ENCODE measurements at places on chromosomes 6 and 20.

DNA sequence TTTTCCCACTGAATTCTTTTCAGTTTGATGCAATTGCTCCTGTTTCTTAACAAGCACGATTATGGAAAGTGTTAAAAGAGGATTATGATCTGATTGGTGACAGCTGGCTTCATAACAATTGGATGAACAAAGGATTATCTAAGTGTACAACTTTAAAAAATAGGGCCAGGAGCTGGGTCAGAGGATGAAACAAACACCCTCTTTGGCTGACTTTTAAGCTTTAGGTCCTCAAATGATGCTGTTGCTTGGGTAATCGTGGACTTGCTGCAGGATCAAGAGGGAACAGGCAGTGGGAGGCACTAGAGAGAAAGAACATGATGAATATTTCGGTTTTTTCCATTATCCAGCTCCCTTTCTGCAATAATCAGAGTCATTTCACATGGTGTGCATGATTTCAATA lies 35.5 kb upstream of the TMX4 start:
- no peak for DNase-seq
- H3K27me3 ChIP-seq: no peaks in the 10 kb centered on the region
- H3K4me3 ChIP-seq: no peak overlapping the region
- no peaks in the 10 kb centered on the region for H3K36me3 ChIP-seq
- H3K4me1 ChIP-seq: no peaks in the 10 kb centered on the region

- H3K4me3 ChIP-seq: no peak overlapping the region
- no peaks in the 10 kb centered on the region for H3K4me1 ChIP-seq
- DNase-seq: no peak
- H3K36me3 ChIP-seq: no peaks in the 10 kb centered on the region
- H3K27me3 ChIP-seq: no peaks in the 10 kb centered on the region
- H3K27ac ChIP-seq: no peak overlapping the region
Observed at GRCh38 chr6:90203672-90204071, 93.0 kb downstream of the BACH2 start.

DNA sequence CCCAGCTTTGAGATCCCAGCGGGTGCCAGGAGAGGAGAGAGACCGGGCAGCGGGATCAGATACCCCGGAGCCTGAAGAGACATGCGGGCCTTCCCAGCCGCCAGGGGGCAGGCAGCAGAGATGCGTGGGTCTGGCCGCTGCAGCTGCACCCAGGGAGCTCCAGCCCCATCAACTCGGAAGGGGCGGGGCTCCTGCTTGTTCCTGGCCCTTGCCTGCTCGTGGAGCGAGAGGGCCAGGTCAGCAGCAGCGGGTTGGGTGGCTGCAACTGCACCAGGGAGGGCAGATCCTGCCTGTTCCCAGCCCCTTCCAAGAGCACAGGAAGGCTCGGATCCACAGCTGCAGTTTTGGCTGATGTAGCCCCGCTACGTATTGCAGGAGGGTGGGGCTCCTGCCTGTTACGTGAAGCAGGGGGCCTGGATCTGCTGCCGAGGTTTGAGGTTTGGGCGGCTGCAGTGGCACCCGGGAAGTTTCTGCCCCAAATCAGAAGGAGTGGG lies 532.8 kb downstream of the RFPL4B start:
- no peak overlapping the region for H3K27ac ChIP-seq
- no peaks in the 10 kb centered on the region for H3K27me3 ChIP-seq

DNA sequence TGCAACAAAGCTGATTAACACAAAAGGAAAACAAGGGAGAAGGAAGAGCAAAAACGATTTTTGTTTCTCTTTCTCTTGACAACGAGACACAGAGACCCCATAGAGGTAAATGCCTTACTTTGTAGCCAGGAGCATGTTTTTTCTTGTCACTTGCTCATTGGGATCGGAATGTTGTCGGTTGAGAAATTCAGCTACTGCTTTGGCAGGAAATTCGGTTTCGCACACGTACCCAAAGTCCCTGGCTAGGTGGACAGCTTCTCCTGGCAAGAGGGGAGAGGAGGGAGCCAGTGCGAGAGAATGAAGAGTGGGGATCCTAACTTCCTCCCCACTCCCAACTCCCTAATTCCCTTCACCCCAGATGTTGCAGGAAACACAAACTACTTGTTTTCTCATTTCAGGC lies 14.5 kb downstream of the TFAP2A start:
- no peaks in the 10 kb centered on the region for H3K4me1 ChIP-seq
- H3K36me3 ChIP-seq: no peaks in the 10 kb centered on the region
- H3K27ac ChIP-seq: no peak overlapping the region
- DNase-seq: no peak
- no peak overlapping the region for H3K4me3 ChIP-seq

GRCh38 chr6:164045082-164045481 lies 630.6 kb downstream of the QKI start:
- no peaks in the 10 kb centered on the region for H3K4me1 ChIP-seq
- H3K4me3 ChIP-seq: no peak overlapping the region
- H3K27me3 ChIP-seq: no peaks in the 10 kb centered on the region
- no peak for DNase-seq
- H3K36me3 ChIP-seq: no peaks in the 10 kb centered on the region
- no peak overlapping the region for H3K27ac ChIP-seq

DNA sequence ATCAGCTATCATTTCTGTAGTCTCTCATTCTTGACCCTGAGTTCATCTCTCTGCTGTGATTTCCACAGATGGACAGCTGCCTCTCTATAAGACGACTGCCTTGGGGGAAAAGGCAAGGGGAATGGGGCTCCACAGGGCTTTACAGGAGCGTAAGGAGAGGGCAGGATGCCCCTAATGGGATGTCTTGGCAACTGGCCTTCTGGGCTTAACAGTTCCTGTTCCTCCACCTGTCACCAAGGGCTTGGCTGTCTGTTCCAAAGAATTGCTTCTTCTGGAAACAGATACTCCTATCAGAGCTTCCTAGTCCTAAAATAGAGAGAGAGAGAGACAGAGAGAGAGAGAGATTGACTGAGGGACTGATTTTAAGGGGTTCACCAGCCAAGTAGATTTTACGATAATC lies 181.9 kb downstream of the TMEM200A start:
- no peak for DNase-seq
- no peaks in the 10 kb centered on the region for H3K36me3 ChIP-seq
- H3K27me3 ChIP-seq: no peaks in the 10 kb centered on the region
- no peak overlapping the region for H3K4me3 ChIP-seq
- no peak overlapping the region for H3K27ac ChIP-seq

- no peak overlapping the region for H3K27ac ChIP-seq
- H3K36me3 ChIP-seq: no peaks in the 10 kb centered on the region
- DNase-seq: no peak
- H3K4me3 ChIP-seq: no peak overlapping the region
Observed at GRCh38 chr6:38860041-38860440, 144.9 kb downstream of the DNAH8 start.

DNA sequence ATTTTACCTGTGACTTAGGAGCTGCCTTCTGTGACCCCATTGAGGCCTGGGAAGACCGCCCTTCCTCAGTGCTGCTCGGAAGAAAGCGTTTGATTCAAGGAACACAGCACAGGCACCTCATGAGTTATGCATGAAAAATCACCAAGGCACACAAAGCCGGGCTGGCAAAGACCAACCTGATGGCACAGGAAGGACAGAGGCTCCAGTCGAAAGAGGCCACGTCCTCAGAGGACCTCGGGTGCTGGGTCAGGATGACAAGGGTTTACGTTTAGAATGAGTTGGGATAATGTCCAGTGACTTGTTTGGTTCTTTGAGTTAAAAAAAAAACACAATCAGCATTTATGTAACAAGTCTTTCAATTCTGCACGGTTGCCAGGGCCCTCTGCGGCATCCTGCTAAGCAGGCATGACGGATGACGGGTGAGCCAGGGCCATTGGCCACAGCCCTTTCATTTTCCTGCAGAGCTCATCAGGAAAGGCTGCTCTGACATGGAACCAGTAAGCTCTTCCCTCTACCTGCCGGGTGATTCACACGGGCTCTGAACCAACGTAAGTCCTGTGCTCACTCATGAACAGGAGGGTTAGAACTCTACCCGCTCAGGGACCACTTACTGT lies 112.8 kb downstream of the DACT2 start:
- no peaks in the 10 kb centered on the region for H3K27me3 ChIP-seq
- H3K27ac ChIP-seq: no peak overlapping the region
- H3K4me3 ChIP-seq: no peak overlapping the region
- H3K4me1 ChIP-seq: no peaks in the 10 kb centered on the region
- no peaks in the 10 kb centered on the region for H3K36me3 ChIP-seq
- peak; percentile 30 for DNase-seq

DNA sequence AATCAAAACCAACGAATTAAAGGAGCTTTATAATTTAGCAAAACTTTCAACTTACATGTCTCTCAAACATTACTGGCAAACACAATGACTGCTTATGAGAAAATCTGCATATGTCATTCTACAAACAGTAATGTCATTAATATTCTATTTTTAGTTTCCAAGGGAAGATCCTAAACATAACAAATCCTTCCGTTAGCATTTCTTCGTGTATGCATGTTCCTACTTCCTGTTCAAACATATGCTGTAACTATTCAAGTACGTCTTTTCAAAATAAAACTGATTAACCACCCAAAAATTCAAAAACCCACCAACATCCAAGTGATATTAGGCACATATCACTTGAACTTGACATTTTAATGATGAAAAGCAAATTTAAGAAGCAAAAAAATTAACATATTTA lies 131.3 kb downstream of the HACE1 start:
- DNase-seq: no peak
- no peak overlapping the region for H3K27ac ChIP-seq
- H3K27me3 ChIP-seq: no peaks in the 10 kb centered on the region
- no peaks in the 10 kb centered on the region for H3K4me1 ChIP-seq

DNA sequence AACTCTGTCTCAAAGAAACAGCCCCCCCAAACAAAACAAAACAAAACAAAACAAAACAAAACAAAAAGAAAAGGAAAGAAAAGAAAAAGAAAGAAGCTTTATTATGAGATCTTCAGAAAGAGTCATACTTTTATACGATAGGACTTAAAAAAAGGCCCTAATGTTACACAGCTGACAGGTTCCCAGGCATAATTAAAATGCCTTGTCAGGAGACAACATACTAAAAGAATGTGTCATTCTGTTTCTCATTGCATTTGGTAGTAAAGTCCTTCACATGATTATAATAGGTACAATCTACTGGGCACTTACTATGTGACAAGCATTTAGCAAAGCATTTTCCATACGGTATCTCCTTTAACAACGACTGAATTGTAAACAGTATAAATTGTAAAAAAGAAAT lies 36.4 kb upstream of the RPN2 start:
- DNase-seq: no peak
- H3K4me3 ChIP-seq: no peak overlapping the region
- no peaks in the 10 kb centered on the region for H3K36me3 ChIP-seq
- H3K27ac ChIP-seq: no peak overlapping the region
- H3K27me3 ChIP-seq: no peaks in the 10 kb centered on the region

- H3K36me3 ChIP-seq: no peaks in the 10 kb centered on the region
- H3K4me3 ChIP-seq: no peak overlapping the region
- H3K27ac ChIP-seq: no peak overlapping the region
- DNase-seq: no peak
- H3K4me1 ChIP-seq: peaks cover 13% of the 10 kb centered on the region
Observed at GRCh38 chr20:43843096-43843964, 71.3 kb upstream of the TOX2 start.

GRCh38 chr6:118932421-118932820 lies 2.5 kb downstream of the MCM9 start:
- peaks cover 31% of the 10 kb centered on the region for H3K36me3 ChIP-seq
- no peak overlapping the region for H3K27ac ChIP-seq
- DNase-seq: no peak
- peaks cover 4% of the 10 kb centered on the region for H3K4me1 ChIP-seq
- no peaks in the 10 kb centered on the region for H3K27me3 ChIP-seq
- no peak overlapping the region for H3K4me3 ChIP-seq

DNA sequence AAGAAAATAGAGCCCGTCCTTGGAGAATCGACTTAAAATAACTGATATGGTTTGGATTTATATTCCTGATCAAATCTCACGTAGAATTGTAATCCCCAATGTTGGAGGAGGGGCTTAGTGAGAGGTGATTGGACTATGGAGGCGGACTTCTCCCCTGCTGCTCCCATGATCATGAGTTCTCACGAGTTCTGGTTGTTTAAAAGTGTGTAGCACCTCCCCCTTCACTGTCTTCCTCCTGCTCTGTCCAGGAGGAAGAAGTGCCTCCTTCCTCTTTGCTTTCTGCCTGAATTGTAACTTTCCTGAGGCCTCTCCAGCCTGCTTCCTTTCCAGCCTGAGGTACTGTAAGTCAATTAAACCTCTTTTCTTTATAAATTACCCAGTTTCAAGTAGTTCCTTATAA lies 529.2 kb downstream of the HAO1 start:
- H3K4me3 ChIP-seq: no peak overlapping the region
- no peaks in the 10 kb centered on the region for H3K36me3 ChIP-seq
- no peaks in the 10 kb centered on the region for H3K27me3 ChIP-seq
- H3K27ac ChIP-seq: no peak overlapping the region
- no peaks in the 10 kb centered on the region for H3K4me1 ChIP-seq
- DNase-seq: no peak

- H3K36me3 ChIP-seq: no peaks in the 10 kb centered on the region
- DNase-seq: no peak
- no peaks in the 10 kb centered on the region for H3K27me3 ChIP-seq
Observed at GRCh38 chr20:35318502-35319157, 26.4 kb upstream of the FAM83C start.

GRCh38 chr20:47263465-47264084 lies 92.9 kb downstream of the ZMYND8 start:
- no peak overlapping the region for H3K27ac ChIP-seq
- DNase-seq: no peak
- H3K4me3 ChIP-seq: no peak overlapping the region
- no peaks in the 10 kb centered on the region for H3K27me3 ChIP-seq
- peaks cover 48% of the 10 kb centered on the region for H3K36me3 ChIP-seq

GRCh38 chr6:110549277-110549676 lies 72.9 kb upstream of the SLC22A16 start:
- no peaks in the 10 kb centered on the region for H3K36me3 ChIP-seq
- H3K27ac ChIP-seq: no peak overlapping the region
- H3K27me3 ChIP-seq: no peaks in the 10 kb centered on the region
- DNase-seq: no peak

GRCh38 chr6:167020206-167020605 lies 21.0 kb downstream of the CEP43 start:
- no peaks in the 10 kb centered on the region for H3K4me1 ChIP-seq
- peaks cover 15% of the 10 kb centered on the region for H3K36me3 ChIP-seq
- no peaks in the 10 kb centered on the region for H3K27me3 ChIP-seq
- no peak overlapping the region for H3K27ac ChIP-seq

- peaks cover 67% of the 10 kb centered on the region for H3K27me3 ChIP-seq
- no peaks in the 10 kb centered on the region for H3K4me1 ChIP-seq
- H3K36me3 ChIP-seq: no peaks in the 10 kb centered on the region
- no peak for DNase-seq
- H3K4me3 ChIP-seq: no peak overlapping the region
Observed at GRCh38 chr6:27616328-27617045, 143.6 kb upstream of the ZNF184 start.

Data from upper lobe of right lung (tissue), 1 donor.